NCI-H2171 treated with DMSO at 0.1 percent for 48 hours (cell line): ENCODE measurements at places on chromosomes 12 and 14.
A peak's percentile ranks its signal among the peaks of the same experiment; 100 is the strongest.

GRCh38 chr12:78898416-78898815 lies 33.8 kb downstream of the SYT1 start:
- peak; percentile 91 for DNase-seq

GRCh38 chr14:94028450-94028826 lies 2.3 kb downstream of the OTUB2 start:
- no peak for DNase-seq

GRCh38 chr12:46934374-46935111 lies 108.7 kb upstream of the SLC38A4 start:
- DNase-seq = no peak

GRCh38 chr12:90311561-90311960 lies 602.9 kb upstream of the ATP2B1 start:
- DNase-seq = no peak

- DNase-seq = no peak
These were observed 40.1 kb upstream of the VPS33A start for GRCh38 chr12:122306407-122306806.
